ENCODE measurements at places on chromosomes 13 and 19.

DNA sequence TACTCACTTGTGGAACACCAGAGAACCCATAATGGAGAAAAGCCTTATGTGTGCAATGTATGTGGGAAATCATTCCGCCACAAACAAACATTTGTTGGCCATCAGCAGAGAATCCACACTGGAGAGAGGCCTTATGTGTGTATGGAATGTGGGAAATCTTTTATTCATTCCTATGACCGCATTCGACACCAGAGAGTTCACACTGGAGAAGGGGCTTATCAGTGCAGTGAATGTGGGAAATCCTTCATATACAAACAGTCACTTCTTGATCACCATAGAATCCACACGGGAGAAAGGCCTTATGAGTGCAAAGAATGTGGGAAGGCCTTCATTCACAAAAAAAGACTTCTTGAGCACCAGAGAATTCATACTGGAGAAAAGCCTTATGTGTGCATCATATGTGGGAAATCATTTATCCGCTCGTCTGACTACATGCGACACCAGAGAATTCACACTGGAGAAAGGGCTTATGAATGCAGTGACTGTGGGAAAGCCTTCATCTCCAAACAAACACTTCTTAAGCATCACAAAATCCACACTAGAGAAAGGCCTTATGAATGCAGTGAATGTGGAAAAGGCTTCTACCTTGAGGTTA is 10.9 kb downstream of the ZNF549 start:
- DNase-seq = no peak

DNA sequence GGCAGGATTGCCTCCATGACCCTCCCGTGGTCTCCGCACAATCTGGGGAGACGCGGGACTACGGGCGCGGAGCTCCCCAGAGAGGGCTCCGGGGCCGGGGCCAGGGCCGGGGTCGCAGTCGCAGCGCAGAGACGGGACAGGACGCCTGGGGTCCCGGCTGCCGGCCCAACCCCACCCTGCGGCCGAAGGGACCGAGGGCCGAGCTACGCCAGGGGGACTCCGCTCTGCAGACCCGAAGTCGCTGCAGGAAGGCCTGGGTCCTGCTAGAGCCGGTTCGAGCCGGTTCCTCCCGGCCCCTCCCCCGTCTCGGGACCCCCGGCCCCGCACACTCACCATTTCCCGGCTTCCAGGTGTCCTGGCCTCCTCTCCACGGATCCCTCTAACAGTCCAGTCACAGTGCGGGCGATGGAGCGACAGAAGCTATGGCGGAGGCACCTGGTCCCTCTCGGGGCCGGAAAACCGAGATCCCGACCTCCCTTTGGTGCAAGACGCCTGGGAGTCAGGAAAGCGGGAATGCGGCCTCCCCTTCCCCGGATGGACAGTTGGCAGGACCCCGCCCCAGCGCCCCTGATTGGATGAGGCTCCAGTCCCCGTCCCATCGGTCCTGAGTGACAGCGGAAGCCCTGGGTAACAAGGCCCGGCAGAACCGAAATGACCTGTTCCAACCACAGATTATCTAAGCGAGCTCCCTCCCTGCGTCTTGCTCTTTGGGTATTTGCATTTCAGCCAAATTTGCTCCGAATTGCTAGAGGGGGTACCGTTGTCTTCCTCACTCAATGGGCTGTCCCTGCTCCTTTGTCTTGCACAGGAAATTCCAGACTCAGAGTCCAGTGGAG is at the start of gene ZNF625:
Gene ZNF625 (minus strand): TSS at position 512 of the 836 bp plus-strand sequence. CDS start 176 bp downstream, at position 336.
- DNase-seq = peak; percentile 92

DNA sequence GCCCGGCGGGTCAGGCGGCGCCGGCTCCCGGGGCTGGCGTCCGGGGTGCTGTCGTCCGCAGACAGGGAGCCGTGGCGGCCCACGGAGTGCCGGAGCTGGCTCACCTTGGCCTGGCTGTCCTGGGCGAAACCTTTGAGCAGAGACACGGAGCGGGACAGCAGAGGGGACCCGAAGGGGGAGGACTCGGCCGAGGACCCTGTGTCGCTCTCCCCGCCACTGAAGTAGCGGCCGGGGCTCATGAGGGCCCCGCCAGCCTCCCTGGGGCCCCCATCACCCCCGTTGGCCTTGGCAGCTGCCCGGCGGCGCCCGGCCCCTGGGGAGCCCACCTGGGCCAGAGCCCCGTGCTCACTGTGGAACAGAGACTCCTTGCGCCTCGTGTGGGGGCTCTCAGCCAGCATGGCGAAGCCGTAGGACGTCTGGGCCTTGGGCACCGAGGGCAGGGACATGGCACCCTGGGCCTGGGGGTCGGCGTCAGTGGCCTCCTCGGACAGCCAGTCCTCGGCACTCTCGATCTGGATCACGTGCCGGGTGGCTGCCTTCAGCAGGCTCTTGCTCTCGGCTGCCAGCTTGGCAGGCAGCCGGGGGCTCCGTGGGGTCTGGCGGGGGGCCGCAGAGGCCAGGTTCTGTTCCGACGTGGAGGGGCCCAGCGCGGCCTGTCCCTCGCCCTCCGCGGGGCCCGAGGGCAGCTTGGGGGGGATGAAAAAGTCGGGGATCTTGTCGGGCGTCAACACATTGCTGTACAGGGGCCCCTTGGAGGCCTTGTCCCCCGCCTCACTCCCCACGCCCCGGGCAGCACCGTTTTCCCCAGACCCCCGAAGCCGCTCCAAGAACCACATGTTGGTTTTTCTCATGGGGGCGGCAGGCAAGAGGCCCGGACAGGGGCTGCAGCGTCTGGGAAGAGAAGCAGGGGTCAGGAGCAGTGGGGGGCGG is 1.2 kb downstream of the C2CD4C start:
- no peak for DNase-seq

GRCh38 chr19:5336195-5336965 is 4.2 kb downstream of the PTPRS start:
- no peak for DNase-seq

GRCh38 chr13:84137292-84137691 is 255.0 kb upstream of the SLITRK1 start:
- no peak for DNase-seq

DNA sequence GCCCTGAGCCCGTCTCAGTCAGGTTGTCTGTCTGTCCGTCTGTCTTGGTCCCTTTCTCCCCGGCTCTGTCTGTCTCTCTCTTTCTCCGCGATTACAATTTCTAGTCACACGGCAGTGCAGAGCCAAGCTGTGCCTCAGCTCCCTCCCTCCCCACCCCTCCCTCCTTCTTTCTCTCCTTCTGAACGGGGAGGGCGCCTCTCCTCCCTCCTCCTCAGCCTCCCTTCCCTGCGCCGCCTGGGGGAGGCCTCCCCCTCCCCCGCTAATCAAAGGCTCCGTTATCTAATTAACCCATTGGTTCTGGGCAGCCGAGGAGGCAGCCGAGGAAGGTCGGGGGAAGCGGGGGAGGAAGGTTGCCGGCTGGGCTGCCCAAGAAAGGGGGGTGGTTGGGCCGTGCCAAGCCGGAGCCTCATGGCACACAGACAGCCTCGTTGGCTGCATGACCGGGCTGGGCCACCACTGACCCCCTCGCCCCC is 16.5 kb downstream of the LRRC4B start:
- no peak for DNase-seq

DNA sequence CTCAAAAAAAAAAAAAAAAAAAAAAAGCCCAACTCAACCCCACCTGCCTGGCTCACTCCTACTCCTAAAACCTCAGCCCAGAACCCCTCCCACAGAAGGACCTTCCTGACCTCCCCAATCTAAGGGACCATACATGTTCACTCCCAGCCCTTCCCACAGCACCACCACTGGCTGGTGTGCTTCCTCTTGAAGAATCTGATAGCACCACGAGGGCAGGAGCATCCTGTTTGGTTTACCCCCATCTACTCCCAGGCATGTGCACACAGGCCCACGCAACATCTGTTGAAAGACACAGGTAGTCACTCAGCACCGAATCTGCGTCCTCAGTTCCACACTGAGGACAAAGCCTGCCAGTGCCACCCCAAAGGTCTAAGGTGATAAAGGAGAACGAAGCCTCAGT is 8.2 kb downstream of the LATS2 start:
- no peak for DNase-seq

GRCh38 chr19:49643466-49643865 is 1.5 kb downstream of the SCAF1 start:
- no peak for DNase-seq

DNA sequence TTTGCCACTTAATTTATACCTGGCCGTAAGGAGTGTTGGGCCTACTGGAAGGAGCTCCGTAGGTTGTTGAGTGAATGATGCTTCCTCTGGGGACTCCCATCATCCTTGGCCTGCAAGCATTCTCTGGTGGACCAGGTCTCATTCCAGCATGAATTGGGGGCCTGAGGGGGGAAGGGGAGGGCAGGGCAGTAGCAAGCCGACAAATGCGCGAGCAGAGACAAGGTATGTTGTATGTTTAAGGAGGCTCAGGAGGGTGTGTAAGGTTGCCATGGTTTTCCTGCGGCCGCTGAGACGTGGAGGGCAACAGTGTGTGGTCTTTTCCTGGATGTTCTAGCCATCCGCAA is 749 bp downstream of the ZNF264 start:
- no peak for DNase-seq

- no peak for DNase-seq
Observed at GRCh38 chr19:1748115-1748872, 5.0 kb upstream of the ONECUT3 start.

GRCh38 chr13:71626421-71627117 is 240.4 kb downstream of the DACH1 start:
- no peak for DNase-seq

- DNase-seq = no peak
Observed at GRCh38 chr13:36082806-36083205, 48.4 kb downstream of the DCLK1 start.

DNA sequence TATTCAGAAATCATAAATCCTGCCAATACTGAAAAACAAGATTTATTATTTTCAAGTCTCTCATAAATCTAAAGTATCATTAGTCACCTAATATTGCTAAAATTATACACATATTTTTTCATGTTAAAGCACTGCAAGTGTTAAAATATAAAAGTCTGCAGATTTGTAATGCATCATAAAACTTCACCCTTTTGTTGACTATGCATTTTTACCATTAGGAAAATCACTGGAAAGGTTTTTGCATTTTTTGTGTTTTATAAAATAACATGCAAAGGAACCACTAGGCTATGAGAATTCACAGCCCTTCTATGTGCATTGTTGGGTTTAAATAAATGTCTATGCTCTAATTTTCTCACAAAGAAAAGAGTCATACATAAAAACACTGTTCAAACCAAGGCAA is 407.3 kb downstream of the DACH1 start:
- DNase-seq = no peak

GRCh38 chr19:50465986-50466705 is 10.2 kb upstream of the EMC10 start:
- DNase-seq = no peak
